ENCODE measurements at places on chromosomes 3 and 15.

DNA sequence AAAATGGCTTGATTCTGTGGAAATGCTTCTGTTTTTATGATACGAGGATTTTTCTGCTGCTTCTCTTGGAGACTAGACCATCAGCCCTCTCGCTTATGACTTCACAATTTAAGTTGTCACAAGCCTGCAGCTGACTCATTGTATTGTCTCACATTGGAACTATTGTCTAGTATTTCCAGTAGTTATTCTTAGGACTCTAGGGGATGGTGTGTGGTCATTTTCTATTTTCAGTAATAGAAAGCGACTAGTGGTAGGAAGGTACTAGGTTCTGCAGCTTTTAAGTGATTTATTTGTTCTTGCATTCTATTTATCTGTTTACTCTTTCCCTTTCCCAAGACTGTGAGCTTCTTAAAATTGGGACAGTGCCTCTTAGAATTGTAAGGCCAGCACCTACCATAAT lies 66.3 kb upstream of the CRTC3 start:
- no peak for DNase-seq

GRCh38 chr15:77985931-77986480 lies 91.5 kb downstream of the TBC1D2B start:
- DNase-seq = no peak

GRCh38 chr3:152226176-152226575 lies 42.6 kb upstream of the MBNL1 start:
- no peak for DNase-seq

DNA sequence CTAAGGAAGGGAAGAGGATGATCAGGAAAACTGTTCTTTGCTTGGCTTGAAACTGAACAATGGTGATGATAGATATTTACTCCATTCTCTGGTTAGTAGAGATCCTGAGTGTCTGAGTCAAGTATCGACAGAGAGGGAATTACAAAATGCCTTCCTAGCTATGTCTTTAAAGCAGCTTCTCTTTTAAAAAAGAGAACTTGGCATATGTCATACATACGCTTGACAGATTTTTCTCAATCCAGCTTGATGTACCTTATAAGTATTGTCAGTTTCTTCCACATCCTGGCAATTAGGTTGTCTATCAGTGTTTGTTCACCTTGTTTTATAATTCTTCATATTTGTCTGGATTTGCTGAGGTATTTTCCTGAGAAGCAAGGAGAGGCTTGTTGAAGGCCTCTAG lies 5.0 kb upstream of the EPHB1 start:
- no peak for DNase-seq

DNA sequence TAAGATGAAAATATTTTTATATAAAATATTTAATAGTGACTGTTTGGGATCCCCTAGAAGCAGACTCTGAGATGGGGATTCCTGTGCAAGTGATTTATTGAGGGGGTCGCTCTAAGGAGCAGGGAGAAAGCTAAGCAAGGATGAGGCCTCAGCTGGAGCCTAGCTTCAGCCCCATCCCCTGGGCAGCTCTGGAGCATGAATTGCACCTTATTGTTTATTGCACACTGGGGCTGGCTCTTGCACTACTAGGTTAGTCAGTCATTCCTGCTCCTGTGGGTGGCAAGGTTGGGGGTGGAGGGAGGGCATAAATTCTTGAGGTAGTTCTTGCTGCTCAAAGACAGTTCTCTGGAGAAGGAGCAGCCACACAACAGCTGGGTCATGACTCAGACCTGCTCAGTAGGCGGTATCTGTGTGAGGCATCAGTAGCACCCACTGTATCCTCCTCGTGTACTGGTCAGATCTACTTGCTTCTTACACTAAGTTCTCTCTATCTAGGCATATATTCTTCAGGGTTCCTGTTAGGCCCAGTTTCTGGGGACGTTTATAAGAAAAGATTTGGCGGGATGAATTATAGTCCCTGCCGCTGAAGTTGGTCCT lies 27.2 kb upstream of the TNFSF10 start:
- DNase-seq = peak; percentile 79

DNA sequence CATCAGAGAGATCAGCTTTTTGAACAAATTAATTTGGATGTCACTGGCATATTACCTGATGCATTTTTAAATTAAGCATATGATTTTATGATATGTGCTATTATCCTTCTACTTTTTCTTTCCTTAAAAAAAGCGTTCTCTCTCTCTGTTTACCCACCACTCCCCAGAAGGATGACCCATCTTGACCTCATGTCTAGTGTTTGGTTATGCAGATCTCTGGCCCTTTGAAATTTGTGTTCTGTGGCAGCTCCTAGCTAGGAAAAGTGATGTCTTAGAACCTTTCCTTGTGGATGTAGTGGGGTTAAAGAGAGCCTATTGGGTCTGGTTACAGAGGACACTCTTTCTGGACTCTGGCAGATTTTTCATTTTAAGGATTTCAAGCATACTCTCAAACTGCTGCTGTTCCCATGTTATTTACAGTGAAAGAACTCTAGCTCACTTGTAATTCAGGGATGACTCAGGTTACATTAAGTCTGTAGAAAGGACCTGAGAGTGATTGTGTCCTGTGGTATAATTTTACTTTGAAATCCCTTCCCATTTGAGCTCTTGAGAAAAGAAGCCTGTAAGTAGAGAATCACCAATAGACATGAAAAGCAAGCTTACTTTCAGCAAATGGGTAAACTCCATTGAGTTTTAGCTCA lies 23.8 kb downstream of the ARHGEF26 start:
- no peak for DNase-seq

GRCh38 chr3:110420158-110420641 lies 651.4 kb upstream of the NECTIN3 start:
- no peak for DNase-seq

- DNase-seq = no peak
These were observed 1.9 kb downstream of the TMIE start for GRCh38 chr3:46703013-46703520.

- DNase-seq = no peak
These were observed 299.5 kb upstream of the KCNMB2 start for GRCh38 chr3:178236555-178237277.

DNA sequence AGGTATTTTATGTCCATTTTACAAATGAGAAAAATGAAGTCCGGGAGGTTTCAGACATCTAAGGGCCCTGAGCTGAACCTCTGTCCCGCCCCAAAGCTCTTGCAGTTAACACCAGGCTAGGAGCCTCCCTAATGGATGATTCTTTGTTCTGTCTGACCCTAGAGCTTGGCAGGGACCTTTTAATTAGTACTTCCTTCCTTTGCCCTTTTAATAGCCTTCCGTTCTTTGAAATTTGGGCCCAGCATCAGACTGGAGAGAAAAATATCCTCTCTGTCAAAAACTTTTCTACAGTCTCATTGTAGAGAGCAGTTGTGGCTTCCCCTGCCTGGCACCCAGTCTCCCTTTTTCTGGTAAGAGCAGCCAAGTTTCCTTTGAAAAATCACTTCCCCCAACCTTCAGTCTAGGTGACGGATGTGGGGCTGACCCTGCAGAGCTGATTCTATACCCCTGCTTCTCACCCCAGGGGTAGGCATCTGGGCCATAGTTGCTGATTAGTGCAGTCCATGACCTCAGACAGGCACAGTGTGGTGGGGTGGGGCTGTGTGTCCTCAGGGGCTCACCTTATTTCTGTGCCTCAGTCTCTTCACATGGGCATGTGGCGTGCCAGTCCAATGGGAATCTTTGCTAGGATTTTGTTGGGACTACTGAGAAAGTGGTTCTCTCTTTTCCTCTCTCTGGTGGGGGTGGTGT lies 220.4 kb downstream of the ADAMTS9 start:
- DNase-seq = no peak

- no peak for DNase-seq
These were observed 21.8 kb downstream of the METTL6 start for GRCh38 chr3:15405448-15406050.

- DNase-seq = no peak
These were observed 61.3 kb upstream of the OSTN start for GRCh38 chr3:191137708-191138107.

GRCh38 chr15:42070279-42070975 lies 23.9 kb downstream of the PLA2G4D start:
- DNase-seq = no peak

- no peak for DNase-seq
These were observed 1114.2 kb downstream of the NSUN3 start for GRCh38 chr3:95177096-95177495.

DNA sequence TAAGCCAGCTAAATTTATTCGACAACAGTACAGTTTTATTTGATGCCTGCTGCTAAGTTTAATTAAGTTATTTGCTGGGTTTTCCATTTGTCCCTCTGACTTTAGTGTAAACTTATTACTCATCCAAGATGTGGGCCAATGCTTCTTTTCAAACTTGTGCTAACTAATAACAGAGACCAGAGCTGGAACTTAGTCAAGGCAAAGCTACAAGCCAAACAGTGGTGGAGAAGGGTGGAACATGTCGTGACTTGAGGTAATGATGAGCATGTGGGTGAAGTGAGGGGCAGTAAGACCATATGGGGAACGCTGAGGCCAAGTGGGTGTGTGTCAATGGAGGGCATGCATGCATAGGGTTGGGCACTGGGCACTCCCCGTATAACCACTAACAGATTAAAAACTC lies 63.9 kb downstream of the NMD3 start:
- no peak for DNase-seq

- no peak for DNase-seq
These were observed 128.9 kb upstream of the CFAP20DC start for GRCh38 chr3:59178698-59179097.

- no peak for DNase-seq
These were observed 10.0 kb downstream of the DENND4A start for GRCh38 chr15:65782096-65782495.

DNA sequence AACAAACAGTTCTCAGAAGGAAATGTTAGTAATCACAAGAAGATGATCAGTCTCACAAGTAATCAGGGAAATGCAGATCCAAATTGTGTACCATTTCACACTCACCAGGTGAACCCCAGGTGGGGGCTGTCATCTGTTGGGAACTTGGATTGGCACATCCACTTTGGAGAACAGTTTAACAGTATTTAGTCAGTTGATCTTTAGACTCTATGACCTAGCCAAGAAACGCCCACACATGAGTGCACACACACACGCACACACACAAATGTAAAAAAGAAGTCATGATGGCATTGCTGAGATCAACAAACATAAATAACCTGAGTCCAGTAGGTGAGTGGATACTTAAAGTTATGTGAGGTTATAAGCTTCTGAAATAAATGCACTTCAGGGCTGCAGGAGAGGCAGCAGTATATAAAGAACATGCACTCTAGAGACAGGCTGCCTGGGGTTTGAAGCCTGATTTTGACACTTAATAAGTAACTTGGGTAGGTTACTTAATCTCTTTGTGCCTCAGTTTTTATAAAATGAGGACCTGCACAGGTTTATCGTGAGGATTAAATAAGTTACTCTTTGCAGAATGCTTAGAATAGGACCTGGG lies 17.7 kb downstream of the ACVR2B start:
- DNase-seq = no peak

DNA sequence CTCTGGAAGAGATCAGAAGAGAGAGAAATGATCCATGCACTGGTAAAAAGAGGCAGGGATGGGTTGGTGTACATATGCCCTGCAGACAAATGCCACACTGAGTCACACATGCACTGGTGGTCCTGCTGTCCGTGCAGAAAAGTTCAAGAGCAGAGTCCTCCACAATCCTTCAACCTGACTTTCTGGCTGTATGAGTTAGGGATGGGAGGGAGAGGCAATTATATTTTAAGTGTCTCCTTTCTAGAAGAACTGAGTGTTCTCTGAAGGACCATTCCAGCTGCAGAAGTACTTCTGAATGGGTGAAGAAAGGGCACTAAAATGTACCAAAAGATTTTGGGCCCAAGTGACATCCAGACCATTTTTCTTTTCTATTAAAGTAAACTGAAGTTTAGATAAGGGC lies 26.4 kb downstream of the TMEM39A start:
- no peak for DNase-seq

GRCh38 chr3:156109989-156110388 lies 10.4 kb upstream of the KCNAB1 start:
- no peak for DNase-seq

GRCh38 chr3:73148682-73149081 lies 87.2 kb downstream of the EBLN2 start:
- DNase-seq = no peak

- no peak for DNase-seq
These were observed 6.8 kb downstream of the GATA2 start for GRCh38 chr3:128486205-128486628.

- DNase-seq = peak; percentile 50
These were observed 23.4 kb upstream of the SLC2A2 start for GRCh38 chr3:171049861-171050444.

DNA sequence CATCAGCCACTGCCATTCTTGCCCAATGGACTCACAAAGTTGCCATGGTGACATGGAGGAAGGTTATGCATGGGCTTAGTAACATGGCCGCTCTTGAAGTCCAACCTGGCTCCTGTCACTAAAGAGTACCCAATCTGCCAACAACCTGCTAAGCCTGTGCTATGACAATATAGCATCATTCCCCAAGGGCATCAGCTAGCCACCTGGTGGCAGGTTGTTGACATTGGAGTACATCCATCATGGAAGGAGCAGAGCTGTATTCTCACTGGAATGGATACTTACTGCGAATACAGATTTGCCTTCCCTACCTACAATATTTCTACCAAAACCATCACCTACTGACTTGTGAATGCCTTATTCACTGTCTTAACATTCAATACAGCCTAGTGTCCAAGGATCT lies 138.9 kb upstream of the RORA start:
- no peak for DNase-seq

DNA sequence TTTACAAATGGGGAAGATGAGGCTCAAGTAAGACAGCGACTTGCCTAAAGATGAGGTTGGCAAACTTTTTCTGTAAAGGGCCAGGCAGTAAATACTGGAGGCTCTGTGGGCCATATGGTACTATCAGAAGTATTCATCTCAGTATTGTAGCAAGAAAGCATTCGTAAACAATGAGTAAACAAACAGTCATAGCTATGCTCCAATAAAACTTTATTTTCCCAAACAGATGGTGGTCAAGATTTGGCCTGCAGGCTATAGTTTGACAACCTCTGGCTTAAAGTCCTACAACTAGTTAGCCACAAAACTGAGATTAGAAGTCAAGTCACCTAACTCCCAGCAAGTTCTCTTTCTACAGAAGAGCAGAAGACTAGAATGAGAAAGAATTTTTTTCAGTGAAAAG lies 177.0 kb upstream of the NECTIN3 start:
- no peak for DNase-seq

DNA sequence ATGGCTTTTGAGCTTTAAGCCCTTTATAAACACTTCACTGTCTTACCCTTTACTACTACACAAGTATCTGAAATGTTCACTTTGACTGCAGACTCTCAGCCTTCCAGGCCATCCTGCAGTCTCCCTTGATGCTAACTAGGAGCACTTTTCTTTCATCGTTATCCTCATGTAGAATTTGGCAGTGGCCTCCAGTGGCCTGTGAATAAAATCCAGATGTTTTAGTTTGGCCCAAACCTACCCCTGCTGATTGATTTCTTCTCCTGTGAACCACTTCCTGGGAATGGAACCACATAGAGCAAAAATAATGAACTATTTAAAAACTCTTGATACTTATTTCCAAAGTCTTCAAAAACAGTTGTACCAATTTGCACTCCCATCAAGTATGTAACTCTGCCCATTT lies 271.9 kb downstream of the FEZF2 start:
- no peak for DNase-seq

GRCh38 chr15:51678096-51678495 lies 3.2 kb upstream of the SCG3 start:
- DNase-seq = no peak

Measured in stimulated activated CD4-positive, alpha-beta T cell treated with anti-CD3 and anti-CD28 coated beads, Interleukin-2, amount 100 ng/mL, for 24 hours (primary cell).